ENCODE measurements at places on chromosomes 6 and 20.

DNA sequence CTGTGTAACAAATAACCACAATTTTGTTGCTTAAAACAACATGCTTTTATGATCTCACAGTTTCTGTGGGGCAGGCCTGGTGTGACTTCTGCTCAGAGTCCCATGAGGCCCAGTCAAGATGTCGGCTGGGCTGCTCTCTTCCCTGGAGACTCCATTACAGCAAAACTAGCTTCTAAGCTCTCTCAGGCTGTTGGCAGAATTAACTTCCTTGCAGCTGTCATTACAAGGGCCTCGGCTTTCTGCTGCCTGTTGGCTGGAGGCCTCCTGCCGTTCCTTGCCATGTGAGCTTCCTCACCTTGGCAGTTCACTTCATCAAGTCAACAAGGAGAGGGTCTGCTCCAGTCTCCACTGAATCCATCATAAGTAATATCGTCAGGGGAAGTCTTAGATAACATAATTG is 659.2 kb downstream of the PRKN start:
- no peak for DNase-seq

DNA sequence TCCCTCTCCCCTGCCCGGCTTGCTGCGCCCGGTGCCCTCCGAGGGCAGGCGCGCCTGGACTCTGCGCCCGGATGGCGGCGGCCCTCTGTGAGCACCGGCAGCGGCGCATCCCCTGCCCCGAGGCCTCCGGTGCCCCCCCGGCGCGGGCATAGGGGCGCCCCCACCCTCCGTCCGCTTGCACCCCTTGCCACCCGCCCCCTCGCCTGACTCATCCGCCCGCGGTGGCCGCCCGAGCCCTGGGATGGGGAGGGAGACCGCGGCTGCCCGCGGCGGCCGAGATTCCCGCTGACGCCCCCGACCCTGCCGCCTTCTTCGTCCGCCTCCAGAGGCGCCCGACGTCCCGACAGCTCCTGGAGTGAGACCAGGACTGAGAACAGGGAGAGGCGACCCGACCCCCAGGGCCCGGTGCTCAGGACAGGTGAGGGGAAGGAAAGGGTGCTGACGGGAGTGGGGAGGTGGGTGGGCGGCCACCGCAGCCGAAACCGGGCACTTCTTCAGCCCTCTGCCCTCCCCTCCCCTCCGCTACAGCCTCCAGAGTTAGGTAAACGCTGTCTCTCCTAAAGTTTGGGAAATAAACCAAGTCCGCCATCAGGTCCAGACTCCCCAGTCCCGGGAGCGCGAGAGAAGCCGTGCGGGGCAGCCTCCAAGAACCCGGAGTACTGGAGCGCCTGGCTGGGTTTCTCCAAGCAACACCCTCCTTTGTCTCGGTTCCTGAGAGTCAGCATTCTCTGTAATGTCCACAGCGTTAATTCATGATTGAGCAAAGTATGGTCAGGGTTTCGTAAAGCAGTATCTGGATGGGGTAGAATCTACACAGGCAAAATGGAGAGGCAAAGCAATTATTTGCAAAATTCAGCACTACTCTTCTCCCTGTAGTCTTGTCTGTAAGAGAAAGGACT is 539 bp downstream of the TMEM200A start:
- DNase-seq: no peak

- DNase-seq: no peak
Observed at GRCh38 chr6:15495375-15495901, 167.4 kb downstream of the DTNBP1 start.

- DNase-seq: no peak
Observed at GRCh38 chr6:48141975-48142374, 31.0 kb upstream of the PTCHD4 start.

- DNase-seq: no peak
Observed at GRCh38 chr6:148799647-148800046, 52.8 kb downstream of the UST start.

GRCh38 chr20:55194947-55195346 is 719.6 kb downstream of the DOK5 start:
- DNase-seq: no peak

DNA sequence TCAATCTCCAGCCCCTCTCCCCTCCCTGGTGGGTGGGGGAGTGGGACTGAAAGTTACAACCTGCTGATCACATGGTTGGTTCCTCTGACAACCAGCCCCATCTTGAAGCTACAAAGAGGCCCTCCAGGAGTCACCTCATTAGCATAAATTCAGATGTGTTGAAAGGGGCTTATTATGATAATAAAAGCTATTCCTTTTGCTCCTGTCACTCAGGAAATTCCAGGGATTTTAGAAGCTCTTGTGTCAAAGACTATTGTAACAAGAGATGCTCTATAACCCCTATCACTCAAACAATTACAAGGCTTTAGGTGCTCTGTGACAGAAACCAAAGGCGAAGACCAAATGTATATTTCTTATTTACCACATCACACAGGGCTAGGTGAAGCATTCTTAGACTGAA is 30.1 kb upstream of the MBOAT1 start:
- DNase-seq: no peak

GRCh38 chr6:75492386-75493153 is 1.0 kb downstream of the FILIP1 start:
- no peak for DNase-seq

GRCh38 chr6:137740967-137741761 is 125.9 kb upstream of the TNFAIP3 start:
- no peak for DNase-seq

- DNase-seq: no peak
Observed at GRCh38 chr6:139640448-139640847, 266.0 kb upstream of the CITED2 start.

- no peak for DNase-seq
Observed at GRCh38 chr6:90136176-90136575, 160.5 kb downstream of the BACH2 start.

All from stimulated activated CD8-positive, alpha-beta memory T cell treated with anti-CD3 and anti-CD28 coated beads, Interleukin-4, amount 100 ng/mL, for 24 hours (primary cell).